ENCODE measurements at places on chromosomes 12 and 14.

DNA sequence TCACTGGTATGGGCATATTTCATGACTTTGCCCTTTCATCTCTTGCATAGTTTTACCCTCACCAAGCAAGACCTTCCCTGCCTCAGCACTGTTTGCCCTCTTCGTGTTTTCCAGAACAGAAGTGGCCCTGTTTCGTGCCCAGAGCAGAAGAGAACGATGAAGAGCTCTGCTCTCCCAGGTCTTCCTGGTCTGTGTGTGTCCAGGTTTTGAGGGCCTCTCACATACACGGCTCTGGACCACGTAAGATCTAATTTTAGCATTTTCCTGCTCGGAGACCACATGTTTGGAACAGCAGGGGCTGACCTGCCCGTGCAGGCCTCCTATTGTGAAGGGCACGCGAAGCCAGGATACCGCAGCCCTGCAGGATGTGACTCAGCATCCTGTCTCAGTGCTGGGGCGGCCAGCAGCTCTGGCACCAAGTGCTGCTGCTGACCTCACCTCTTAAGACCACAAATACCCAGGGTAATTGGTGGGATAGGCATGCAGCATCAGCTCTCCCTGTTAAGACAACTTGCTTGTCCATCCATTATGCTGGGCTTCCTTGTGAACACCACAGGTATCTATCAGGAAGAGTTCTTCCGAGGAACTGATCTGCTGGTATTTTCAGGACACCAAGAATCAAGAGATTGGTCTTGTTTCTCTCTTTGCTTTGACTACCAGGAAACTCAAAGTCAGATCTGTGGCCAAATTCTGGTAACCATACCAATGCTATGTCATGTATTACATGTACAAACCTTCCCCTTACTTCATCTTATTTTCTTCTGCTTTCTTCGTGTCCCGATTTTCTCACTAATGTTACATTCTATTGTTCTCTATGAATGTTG, 19.0 kb downstream of the SSH1 start:
- no peak for DNase-seq

DNA sequence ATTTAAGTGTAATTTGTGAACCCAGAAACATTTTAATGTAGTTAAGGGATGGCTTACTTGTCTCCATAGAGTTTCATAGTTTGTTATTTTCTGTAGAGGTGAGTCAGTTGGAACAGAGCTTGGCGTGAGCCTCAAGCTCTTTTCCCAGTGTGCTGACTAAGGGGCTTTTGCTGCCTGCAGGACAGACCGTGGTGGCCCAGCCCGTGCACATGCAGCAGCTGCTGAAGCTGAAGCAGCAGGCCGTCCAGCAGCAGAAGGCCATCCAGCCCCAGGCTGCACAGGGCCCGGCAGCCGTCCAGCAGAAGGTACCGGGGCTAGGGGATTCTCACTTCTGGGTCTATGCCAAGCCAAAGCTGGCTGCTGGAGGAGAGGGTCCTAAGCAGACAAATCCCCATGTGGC, 76.9 kb downstream of the DDX51 start:
- no peak for DNase-seq

DNA sequence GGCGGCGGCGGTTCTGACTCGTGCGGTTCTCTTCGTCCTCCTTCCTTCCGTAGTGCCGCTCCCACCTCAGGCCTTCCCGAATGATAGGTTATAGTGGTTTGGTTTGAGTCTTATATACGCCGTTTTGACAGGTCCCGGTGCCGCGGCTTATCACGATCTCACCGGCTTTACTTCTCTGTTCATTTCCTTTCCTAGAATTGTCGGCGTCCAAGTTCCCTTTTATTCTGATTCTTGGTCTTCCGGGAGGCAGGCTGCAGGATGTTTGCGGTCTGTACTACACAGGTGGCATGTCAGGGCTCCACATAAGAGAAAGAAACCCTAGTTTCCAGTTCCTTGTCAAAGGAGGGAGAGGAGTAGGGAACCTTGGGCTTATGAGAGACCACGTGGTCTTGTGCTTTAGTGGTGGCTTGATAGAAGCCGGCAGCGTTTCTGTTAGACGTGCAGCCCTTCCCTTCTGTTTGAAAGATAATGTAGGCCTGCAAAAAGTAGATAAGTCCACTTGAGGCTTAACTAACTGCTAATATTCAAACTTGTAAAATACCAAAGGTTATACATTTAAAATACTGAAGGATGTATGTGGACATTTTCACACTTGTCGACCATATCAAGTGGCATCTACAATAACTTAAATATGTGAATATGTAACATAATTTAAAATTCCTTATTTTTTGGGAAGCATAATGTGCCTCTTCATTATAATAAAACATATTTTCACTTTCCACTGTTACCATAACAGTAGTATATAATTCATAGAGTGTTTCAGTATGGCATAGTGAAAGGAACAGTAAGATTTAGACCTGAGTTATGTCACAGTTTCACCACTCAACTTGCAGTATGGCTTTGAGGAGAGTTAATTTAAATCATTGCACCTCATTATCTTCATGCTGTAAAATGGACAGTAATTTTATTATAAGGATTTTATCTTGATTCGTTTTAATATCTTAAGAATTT, 804 bp downstream of the USP15 start:
- DNase-seq, result peak; percentile 64

GRCh38 chr14:22974530-22975313, 7.6 kb downstream of the AJUBA start:
- no peak for DNase-seq

DNA sequence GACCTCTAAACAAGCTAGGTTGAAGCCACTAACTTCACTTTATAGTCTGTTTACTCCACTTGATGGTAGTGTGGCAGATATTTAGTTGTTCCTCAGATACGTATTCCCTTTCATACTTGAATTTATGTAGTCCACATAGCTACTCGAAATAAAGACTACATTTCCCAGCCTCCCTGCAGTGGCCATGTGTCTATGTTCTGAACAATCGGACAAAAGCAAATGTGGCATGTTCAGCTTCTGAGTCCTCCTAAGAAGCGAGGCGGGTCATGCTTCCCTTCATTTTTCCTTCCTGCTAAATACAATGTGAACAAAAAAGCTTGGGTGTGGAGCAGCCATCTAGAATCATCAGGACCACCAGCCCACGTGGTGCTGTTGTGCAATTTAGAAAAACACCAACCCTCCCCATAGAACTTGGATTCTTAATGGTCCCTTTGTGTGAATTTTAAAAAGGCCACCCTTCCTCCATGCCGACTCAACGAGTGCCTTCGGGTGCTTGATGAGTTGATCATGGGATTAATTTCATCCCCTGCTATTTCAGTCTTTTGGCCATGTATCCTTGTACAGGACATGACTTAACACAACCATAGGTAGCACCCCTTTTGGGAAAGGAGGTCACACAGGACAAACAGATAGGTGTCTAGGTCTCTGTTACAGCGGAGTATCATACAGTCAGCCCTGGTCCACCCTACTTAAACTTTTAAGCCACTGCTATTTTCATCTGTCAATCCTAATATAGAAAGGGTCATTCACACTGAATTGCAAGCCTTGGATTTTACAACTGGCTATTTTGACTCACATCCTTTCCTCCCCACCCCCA, 60.7 kb downstream of the ZFC3H1 start:
- no peak for DNase-seq

GRCh38 chr12:83630526-83630925, 943.8 kb downstream of the TMTC2 start:
- DNase-seq, result no peak

- no peak for DNase-seq
These were observed 76.8 kb downstream of the COX16 start for GRCh38 chr14:70282666-70283065.

GRCh38 chr12:116599285-116600136, 40.3 kb downstream of the MAP1LC3B2 start:
- peak; percentile 56 for DNase-seq

GRCh38 chr12:90510948-90511347, 444.0 kb downstream of the CCER1 start:
- DNase-seq, result no peak

DNA sequence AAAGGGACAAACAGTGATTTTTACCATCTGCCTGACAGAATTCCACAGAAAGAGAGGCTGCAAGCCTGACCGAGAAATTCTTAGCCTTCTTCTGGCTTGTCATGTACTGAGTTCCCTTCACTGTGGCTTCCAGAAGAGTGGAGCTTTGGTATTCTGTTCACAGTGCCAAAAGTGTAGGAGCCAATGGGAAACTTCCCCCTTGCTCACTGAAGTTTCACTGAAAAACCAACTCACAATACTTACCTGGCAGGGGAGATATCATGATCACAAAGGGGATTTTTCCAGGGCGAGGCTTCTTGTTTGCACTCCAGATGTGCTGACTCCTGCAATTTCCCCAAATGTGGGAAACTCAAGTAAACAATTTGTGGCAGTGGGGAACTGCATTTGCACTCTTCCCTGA, 31.7 kb upstream of the MMP19 start:
- DNase-seq, result no peak

GRCh38 chr12:88206601-88207000, 64.5 kb downstream of the TMTC3 start:
- no peak for DNase-seq

- no peak for DNase-seq
These were observed 125.3 kb downstream of the FBXL14 start for GRCh38 chr12:1469070-1469469.

- no peak for DNase-seq
These were observed 39.5 kb downstream of the FRMD6 start for GRCh38 chr14:51691176-51691575.

DNA sequence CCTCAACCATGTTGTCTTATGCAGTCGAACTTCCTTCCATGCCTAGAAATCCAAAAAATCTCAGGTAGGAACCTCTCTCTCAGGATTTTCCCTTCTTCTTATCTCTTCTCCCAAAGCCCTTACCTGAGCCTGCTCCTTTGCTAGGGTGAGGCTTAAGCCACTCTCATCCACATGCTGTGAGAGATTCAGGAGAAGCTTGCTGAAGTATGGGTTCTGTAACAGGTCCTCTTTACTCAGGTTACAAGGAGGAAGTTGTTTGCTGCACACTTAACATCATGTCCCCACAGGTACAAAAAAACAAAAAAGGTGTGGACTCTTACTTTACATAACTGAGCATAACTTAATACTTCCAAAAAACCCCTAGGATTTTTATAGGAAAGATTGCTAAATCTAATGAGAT, 4.5 kb downstream of the HAUS4 start:
- no peak for DNase-seq

- DNase-seq, result no peak
These were observed 12.4 kb downstream of the LUM start for GRCh38 chr12:91098941-91099340.

GRCh38 chr14:68047906-68048305, 228.3 kb downstream of the RAD51B start:
- DNase-seq, result no peak

- DNase-seq, result no peak
These were observed 27.4 kb downstream of the GALNT16 start for GRCh38 chr14:69287098-69288010.

DNA sequence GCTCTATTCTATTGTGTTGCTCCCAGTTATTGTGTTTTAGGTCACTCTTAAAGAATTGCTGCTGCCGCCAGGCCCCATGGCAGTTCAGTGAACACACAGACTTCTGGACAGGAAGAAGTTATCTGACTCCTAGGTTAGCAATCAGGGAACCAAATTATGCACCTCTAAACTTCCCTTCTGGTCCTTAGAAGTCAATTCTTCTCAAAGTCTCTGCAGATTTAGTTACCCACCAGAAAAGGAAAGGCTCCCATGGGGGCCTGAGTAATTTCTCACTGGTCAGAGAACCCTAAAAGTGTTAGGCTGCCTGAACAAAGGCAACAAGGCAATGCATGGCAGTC, 10.0 kb downstream of the EMP1 start:
- DNase-seq, result no peak

- DNase-seq, result no peak
These were observed 35.6 kb upstream of the TBX5 start for GRCh38 chr12:114441545-114441944.

- DNase-seq, result no peak
These were observed 32.0 kb downstream of the TC2N start for GRCh38 chr14:91835197-91835919.

GRCh38 chr12:124386661-124387527, 92.0 kb downstream of the RFLNA start:
- no peak for DNase-seq

GRCh38 chr14:32259368-32260013, 56.4 kb upstream of the RNU6-8 start:
- no peak for DNase-seq

DNA sequence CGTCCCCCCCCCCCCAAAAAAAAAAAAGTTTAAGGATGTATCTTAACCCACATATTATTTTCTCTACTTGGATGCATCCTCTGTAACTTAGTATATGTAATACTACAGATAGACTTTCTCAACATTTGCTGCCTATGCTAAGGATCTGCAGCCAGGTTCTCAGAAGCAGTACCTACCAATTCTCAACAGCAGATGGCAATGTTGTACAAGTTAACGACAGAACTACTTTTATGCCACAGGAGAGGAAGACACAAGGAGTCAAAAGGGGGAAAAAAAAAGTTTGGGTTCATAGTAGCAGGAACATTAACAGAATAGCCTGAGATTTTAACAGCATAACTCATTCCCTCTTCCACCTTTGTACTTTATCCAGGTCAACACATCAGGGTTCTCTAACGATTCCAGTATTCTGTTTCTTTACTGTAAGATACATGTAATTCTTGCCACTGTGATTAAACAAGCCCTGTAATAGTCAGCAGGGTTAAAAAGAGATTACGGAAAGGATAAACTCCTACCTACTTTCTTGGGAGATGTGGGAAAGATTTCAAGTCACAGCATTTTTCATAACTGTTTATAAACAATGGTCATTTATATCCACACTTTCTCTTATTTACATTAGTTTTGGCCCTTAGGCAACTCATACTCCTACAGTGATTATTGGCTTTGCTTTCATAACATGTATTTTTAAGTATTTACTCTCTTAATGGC, 5.7 kb upstream of the NEK9 start:
- peak; percentile 86 for DNase-seq
